ENCODE measurements at places on chromosomes 12 and 14.

DNA sequence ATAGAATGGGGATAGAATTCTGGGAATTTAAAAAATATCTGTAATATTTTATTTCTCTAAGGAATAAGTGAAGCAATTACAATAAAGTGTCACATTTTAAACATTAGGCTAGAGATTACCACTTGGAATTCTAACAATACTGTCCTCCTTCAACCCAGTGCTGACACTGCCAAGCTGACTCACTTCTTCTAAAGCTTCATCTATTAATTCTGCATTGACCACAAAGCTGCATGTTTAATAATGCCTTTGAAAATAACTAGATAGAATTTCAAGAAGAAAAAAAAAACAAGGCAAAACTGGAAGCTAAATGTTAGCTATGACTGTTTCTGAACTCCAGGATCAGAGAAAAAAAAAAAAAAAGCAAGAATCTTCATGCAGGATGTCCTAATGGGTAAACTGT, 970.7 kb upstream of the FBXO33 start:
- no peak for DNase-seq

DNA sequence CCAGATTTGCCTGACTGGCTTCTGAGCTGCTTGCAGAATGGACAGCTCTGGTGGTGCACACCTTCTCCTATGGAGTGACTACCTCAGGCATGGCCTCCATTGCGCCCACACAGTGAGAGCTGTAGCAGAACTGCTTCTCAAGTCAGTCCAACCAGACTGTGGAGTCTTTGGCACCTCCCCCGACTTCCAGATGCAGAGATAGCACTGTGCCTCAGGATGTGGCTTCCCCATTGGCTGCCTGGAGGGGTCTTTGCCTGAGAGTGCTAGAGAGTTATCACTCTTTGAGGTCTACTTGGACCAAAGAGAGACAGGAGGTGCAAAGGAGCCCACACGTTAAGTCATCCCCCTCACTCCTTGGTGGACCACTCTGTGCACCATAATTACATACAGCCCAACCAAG, 44.8 kb upstream of the FRS2 start:
- DNase-seq = no peak

DNA sequence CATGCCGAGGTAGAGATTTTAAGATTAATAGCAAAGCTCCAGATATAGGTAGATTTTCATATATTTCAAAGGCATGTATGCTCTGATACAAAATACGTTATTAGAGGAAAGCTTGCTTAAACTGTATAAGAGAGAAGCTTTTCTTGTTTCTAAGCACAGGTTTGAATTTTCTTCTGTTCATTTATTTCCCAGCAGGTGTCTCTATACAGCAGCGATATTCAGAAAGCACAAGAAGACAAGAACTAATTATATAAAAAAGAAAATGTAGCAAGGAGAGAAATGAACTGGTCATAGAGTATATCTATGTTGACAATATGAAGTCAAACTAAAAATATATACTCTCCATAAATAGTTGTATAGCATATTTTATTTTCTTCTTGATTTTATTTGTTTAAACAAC, 307.4 kb upstream of the NOVA1 start:
- no peak for DNase-seq

DNA sequence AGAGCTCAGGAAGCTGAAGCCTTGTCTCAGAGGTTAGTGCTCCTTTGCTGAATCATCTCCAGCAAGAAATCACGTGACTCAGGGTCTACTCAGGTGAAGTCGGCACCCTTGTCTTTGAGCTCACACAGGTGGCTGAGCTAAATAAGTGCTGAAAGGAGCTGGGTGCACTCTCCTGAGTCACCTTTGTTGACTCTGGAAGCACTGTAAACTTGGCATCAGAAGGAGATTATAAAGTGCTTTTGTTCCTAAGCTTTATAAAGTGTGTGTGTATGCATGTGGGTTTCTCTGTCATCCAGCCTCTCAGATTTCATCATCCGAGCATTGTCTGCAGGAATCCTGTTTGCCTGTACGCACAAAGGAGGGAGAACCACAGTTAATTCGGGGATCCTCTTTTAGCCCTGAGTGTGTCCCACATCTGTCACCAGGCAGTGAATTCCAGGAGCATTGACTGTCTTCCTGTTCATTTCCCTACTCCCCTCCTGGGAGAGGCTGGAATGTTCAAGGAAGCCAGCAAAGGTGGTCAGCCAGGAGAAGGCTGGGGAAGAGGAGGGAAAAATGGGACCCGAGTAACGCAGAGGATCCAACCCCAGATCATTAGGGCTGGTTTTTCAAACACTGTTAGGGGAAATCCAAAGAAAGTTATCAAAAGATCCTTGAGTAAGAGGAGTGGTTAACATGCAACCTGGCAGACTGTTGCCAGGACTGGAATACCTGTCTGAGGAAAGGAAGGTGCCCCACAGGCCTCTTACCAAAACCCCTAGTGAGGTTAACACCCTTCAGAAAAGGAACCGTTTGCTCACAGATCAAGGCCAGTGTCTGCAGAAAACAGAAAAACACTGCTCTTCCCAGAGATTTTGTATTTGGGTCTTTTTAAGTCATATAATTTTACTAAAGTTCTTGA, 157.5 kb upstream of the HIF1A start:
- no peak for DNase-seq

DNA sequence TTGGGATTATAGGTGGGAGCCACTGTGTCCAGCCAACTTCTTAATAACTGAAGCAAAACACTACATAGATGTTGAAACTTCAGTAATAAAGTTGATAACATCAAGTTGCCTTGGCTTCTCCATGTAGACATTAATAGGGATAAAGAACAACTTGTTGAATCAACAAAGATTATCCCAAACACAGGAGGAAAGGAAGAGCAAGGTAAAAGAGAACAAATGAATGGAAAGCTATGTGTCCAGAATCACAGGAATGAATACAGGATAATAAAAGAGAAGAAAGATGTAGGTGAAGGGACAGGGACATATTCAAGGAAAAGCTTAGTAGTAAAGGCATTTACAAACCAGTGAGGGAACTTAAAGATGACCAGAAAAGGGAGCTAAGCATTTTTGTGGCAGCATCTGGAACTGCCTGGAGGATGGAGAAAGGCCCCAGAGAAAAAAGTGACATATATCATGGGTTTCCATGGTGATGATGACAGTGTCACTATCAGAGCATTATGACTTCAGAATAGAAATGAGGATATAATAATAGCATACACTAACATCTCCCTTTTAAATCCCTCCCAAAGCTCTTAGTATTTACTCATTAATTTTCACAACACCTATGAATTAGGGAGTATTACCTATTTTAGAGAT, 24.0 kb upstream of the MDM1 start:
- no peak for DNase-seq

GRCh38 chr14:44658389-44658696, 151.3 kb upstream of the FSCB start:
- DNase-seq = no peak

DNA sequence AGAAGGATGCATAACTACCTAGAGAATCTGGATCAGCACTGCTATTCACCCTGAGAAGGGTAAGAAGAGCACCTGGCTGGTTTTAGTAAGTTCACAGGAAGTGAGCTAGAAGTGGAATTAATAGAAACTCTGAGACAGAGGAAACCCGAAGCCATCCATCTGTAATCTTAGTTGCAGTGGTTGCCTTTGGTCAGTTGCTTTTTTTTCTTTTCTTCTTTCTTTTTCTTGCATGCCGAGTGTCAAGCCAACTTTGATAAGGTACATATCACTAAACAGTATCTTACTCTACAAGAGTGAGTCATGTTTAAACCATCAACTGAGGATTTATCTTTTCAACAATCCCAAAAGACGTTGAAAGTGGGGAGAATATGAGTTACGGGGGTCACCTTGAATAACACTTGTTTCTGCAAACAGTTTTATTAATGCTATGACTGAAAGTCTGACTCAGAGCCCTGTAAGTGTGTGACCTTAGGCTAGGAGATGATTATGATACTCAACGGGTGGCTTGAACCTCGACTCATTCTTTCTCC, 26.7 kb downstream of the C12orf75 start:
- no peak for DNase-seq

DNA sequence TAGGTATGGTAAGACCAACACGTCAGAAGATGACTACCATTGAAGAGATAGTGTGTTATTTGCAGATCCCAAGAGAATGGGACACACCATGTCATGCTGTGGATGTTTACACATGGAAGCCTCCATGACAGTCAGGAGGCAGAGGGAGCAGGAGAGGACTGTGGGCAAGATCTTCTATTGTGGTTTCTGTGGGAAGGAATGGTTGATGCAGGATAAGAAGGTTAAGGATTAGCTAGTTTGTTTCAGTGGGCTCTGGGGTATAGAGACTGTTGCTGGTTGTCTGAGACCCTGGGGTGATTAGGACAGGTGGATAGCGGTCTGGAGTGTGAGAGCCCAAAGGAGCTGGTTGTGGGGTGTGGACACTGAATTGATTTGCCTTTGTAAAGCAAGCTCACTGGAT, 23.3 kb downstream of the TAS2R7 start:
- no peak for DNase-seq

DNA sequence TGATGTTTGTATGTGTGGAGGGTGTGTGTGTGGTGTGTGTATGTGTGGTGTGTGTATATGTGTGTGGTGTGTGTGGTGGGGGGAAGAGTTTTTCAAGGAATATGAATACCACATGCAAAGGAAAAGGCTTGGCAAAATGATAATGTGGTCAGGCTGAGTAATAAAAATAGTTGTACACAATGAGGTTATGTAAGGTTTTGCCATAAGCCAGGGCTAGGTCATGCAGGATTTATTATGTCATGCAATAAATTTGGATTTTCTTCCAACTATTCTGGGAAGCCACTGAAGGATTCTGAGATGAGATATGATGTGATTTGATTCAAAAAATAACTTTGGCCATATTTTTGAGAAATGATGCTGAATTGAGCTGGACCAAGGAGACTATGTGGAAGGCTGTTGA, 1191.6 kb upstream of the SEL1L start:
- no peak for DNase-seq

DNA sequence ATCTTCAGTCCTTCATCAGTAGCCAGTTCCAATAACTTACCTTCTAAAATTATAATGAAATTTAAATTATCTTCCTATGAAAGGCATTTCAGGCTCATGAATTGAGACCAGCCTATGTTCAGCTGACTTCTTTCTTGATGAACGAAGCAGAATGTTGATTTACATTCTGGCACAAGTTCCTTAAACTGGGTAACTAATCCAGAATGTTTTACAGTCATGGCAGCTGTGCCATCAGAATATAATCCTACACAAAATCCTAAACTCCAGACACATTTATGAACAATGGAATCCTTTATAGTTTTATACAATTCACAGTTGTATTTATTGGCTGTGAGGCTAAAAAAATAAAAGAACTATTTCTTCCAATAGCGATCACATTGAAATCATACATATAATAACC, 97.3 kb upstream of the CPM start:
- no peak for DNase-seq

DNA sequence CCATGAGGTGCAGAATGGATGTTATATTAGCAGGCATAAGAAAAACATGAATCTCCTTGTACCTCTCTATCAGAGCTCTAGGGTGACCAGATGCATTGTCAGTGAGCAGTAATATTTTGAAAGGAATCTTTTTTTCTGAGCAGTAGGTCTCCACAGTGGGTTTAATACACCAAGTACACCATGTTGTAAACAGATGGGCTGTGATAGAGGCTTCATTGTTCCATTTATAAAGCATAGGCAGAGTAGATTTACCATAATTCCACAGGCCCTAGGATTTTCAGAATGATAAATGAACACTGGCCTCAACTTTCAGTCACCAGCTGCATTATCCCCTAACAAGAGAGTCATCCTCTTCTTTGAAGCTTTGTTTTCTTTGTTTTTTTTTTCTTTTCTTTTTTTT, 185.2 kb downstream of the ERC1 start:
- no peak for DNase-seq

DNA sequence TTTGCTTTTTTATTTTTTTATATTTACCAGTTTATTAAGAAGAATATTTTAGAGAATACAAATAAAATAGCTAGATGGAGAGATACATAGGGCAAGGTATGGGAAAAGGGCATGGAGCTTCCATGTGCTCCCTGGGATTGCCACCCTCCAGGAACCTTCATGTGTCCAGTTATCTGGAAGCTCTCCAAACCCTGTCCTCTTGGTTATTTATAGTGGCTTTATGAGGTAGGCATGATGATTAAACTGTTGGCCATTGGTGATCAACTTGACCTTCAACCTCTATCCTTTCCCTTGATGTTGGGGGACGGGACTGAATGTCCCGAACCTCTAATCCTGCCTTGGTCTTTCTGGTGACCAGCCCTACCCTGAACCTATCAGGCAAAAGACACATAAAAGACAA, 156.3 kb downstream of the CCDC91 start:
- no peak for DNase-seq

- peak; percentile 62 for DNase-seq
Measured at GRCh38 chr12:49019443-49020324, 1.1 kb upstream of the PRKAG1 start.

- no peak for DNase-seq
Measured at GRCh38 chr12:52037248-52037861, 13.9 kb upstream of the NR4A1 start.

- DNase-seq = peak; percentile 56
Measured at GRCh38 chr14:88189417-88190191, 133.5 kb downstream of the KCNK10 start.

DNA sequence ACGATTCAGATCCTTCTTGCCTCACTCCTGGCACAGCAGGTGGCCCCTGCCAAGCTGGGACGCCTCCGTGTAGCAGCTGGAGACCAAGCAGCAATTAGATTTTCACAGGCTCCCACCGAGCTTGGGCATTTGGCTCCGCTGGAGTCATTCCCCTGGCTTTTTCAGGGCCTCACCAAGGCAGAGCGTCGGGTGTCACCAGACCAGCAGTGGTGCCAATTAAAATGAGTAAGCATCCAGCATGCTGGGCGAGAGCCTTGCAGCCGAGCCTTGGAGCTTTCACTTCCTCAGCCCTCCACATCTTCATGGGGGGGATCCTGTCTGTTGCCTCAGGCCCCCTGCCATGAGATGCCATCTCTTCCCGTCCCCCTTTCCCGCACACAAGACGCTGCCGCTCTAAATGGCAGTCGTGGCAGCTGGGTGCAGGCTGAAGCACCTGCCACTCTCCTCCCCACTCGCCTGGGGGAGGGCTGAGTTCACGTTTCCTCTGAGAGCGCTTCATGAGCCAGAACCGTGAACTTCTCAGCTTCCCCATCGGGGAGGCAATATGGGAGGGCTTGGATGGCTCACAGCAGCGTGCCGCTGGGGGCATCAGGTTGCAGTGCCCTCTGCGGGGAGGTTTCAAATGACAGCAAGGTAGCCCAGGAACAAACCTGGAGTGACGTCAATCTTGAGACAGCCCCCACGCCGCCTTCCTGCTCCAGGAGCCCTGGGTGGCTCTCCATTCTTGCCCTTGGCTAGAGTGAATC, 11.7 kb downstream of the TPCN1 start:
- DNase-seq = peak; percentile 72

DNA sequence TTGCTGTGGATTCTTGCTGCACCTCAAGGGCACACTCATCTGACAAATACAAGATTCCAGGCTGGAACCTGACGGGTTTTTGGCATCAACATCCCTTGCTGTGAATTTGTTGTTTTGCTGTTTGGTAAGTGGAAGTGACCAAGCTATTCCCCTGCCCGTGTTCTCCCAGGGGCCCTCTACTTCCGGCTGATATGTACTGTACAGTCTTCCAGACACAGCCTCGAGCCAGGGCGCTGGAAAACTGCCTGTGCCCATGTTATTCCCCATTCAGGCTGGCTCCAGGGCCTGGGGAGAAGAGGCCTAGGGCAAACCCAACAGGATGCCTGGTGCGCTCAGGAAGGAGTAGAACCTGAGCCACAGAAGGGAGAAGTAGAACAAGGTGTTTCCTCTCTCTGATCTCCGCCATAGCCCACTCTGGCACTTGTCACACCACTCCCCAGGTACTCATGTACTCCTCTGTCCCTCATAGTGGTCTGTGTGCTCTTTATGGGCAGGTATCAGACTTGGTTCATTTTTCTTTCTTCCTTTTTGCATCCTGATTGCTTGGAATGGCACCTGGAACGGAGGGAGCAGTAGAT, 67.8 kb upstream of the LTA4H start:
- no peak for DNase-seq

GRCh38 chr14:36361210-36361853, 40.9 kb upstream of the MBIP start:
- DNase-seq = no peak

Measured in CD4-positive, alpha-beta T cell treated with Interleukin-21 for 1 hour (primary cell).